ENCODE measurements at places on chromosomes 13 and 19.

- H3K27me3 ChIP-seq = no peaks in the 10 kb centered on the region
- DNase-seq = peak; percentile 43
- peaks cover 3% of the 10 kb centered on the region for H3K36me3 ChIP-seq
- peak overlapping the region; percentile 33 for H3K4me3 ChIP-seq
- peaks cover 3% of the 10 kb centered on the region for H3K4me1 ChIP-seq
Measured at GRCh38 chr19:42267644-42268141, 1.4 kb upstream of the CIC start.

DNA sequence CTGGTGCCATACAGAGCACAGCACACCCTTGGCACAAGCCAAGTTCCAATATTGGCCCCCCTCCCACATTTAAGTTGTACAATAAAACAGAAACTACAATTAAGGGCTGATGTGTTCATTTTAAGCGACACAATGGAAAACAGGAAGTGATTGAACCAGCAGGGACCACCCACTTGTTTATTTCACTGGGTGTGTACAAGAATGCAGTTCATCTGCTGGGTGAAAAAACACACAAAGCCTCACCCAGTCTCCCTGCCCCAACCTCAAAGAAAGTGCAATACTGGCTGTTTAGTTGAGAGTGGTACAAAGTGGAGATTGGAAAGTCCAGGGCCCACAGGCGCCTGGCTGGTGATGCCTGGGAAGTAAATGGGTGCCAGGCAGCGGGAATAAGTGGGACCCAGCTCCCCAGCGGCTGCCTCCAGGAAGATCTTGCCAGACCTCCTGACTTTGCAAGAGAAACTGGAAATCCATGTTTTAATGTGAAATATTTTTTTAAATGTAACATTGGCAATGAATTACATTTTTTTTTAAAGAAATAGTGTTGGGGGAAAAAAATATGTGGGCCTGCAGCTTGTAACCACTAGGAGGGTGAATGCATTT lies 322.1 kb downstream of the ZNF536 start:
- H3K36me3 ChIP-seq = no peaks in the 10 kb centered on the region
- H3K27me3 ChIP-seq = peaks cover 25% of the 10 kb centered on the region
- peak; percentile 57 for DNase-seq
- H3K4me3 ChIP-seq = no peak overlapping the region

- no peak for DNase-seq
- H3K36me3 ChIP-seq = no peaks in the 10 kb centered on the region
- no peak overlapping the region for H3K4me3 ChIP-seq
- no peak overlapping the region for H3K27ac ChIP-seq
- H3K27me3 ChIP-seq = no peaks in the 10 kb centered on the region
Measured at GRCh38 chr13:27120811-27121210, 50.8 kb downstream of the USP12 start.

GRCh38 chr13:107799001-107799400 lies 416.3 kb downstream of the LIG4 start:
- H3K4me3 ChIP-seq = no peak overlapping the region
- H3K27me3 ChIP-seq = no peaks in the 10 kb centered on the region
- no peak overlapping the region for H3K27ac ChIP-seq
- DNase-seq = peak; percentile 30

DNA sequence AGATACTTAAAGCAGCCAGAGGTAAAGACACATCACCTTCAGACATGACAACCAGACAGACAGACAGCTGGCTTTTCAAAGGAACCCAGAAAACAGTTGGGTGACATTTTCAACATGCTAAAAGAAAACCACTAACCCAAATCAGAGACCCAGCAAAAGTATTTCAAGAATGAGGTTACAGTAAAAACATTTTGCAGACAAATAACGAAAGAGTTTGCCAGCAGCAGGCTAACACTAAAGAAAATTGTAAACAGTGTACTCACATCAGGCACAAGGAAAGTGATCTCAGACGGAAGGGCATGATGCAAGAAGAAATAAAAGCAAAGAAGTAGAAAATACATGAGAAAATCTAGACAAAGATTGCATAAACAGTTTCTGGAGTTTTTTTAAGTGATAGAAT lies 46.4 kb downstream of the AP1M1 start:
- no peaks in the 10 kb centered on the region for H3K27me3 ChIP-seq
- H3K4me3 ChIP-seq = no peak overlapping the region
- H3K36me3 ChIP-seq = no peaks in the 10 kb centered on the region
- H3K4me1 ChIP-seq = no peaks in the 10 kb centered on the region
- no peak overlapping the region for H3K27ac ChIP-seq
- no peak for DNase-seq

DNA sequence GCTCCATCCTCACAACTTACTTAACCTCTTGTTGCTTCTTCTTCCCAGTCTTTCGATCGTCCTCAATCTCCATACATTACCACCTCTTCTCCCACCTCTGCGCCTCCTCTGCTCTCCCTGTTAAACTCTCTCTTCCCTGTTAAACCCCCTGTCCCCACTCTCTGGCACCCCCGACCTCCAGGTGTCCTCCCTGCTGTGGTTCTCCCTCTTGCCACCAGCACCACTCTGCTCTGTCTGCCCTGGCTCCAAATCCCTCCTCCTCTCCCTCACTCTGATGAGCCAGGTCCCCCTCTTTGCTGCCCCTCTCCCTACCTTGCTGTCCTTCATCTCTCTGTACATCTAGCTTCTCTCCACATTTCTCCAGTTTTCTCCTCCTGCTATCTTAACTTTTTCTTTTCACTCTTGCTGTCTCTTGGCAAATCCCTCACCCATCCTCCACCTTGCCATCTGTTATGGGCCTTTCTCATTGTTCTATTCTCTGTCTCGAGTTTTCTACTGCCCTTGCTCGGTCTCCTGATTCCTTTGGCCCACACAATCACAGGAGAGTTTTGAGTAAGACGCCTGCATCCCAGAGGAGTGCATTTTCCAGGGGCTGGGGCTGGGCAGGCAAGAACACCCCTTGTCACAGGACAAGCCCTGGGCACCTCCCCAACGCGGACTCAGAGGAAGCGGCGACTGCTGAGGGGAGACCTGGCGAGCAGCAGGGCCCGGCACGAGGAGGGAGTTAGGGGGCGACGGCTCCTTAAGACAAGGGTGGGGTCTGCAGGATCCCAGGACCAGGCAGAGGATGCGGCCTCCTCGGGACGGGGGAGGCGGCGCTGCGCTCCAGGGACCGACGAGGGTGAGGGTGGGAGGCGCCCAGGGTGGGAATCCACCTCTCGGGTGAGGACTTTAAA lies 21.4 kb upstream of the ERVV-1 start:
- peak; percentile 25 for DNase-seq
- peak overlapping the region; percentile 22 for H3K4me3 ChIP-seq
- H3K27ac ChIP-seq = peak overlapping the region; percentile 68
- peaks cover 4% of the 10 kb centered on the region for H3K36me3 ChIP-seq
- no peaks in the 10 kb centered on the region for H3K27me3 ChIP-seq
